ENCODE measurements at places on chromosomes 3 and 15.
A peak's percentile ranks its signal among the peaks of the same experiment; 100 is the strongest.

GRCh38 chr3:126438746-126439145 is 36.9 kb downstream of the ZXDC start:
- DNase-seq = no peak
- H3K27ac ChIP-seq = no peak overlapping the region
- H3K4me3 ChIP-seq = no peak overlapping the region
- H3K4me1 ChIP-seq = no peaks in the 10 kb centered on the region
- H3K27me3 ChIP-seq = no peaks in the 10 kb centered on the region
- H3K36me3 ChIP-seq = peaks cover 5% of the 10 kb centered on the region

DNA sequence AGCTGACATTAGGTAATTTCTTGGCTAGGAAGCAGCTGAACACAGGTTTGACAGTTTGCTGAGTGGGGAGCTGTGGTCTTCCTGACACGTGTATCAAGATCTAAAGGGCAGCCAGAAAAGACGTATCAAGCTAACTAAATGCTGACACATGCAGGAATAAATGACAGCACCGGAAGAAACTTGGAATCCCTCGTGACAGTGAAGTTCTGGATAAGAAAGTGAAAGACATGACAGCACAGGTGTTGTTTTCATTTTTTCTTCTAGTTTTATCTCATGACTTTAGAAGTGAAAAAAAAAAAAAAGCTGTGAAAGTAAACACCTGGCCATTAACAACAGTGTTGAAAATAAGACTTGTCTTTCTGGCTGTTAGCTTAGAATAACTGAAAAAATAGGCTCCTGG is 48.7 kb downstream of the FGF7 start:
- H3K4me1 ChIP-seq = peaks cover 5% of the 10 kb centered on the region
- no peak overlapping the region for H3K27ac ChIP-seq
- H3K4me3 ChIP-seq = peak overlapping the region; percentile 42
- DNase-seq = peak; percentile 7
- H3K27me3 ChIP-seq = peaks cover 10% of the 10 kb centered on the region
- no peaks in the 10 kb centered on the region for H3K36me3 ChIP-seq

- peaks cover 5% of the 10 kb centered on the region for H3K4me1 ChIP-seq
- DNase-seq = no peak
- no peaks in the 10 kb centered on the region for H3K36me3 ChIP-seq
- H3K27me3 ChIP-seq = peaks cover 32% of the 10 kb centered on the region
- no peak overlapping the region for H3K4me3 ChIP-seq
- no peak overlapping the region for H3K27ac ChIP-seq
Observed at GRCh38 chr15:73433873-73434272, 9.1 kb upstream of the REC114 start.

GRCh38 chr3:127915937-127916493 is 983 bp downstream of the KBTBD12 start:
- peaks cover 2% of the 10 kb centered on the region for H3K4me1 ChIP-seq
- H3K27me3 ChIP-seq = peaks cover 49% of the 10 kb centered on the region
- no peak overlapping the region for H3K27ac ChIP-seq
- no peaks in the 10 kb centered on the region for H3K36me3 ChIP-seq

- peaks cover 52% of the 10 kb centered on the region for H3K4me1 ChIP-seq
- H3K36me3 ChIP-seq = peaks cover 39% of the 10 kb centered on the region
- H3K4me3 ChIP-seq = peak overlapping the region; percentile 87
- no peak for DNase-seq
- no peaks in the 10 kb centered on the region for H3K27me3 ChIP-seq
- peak overlapping the region; percentile 92 for H3K27ac ChIP-seq
Observed at GRCh38 chr3:60081381-60082095, 1031.7 kb upstream of the CFAP20DC start.

DNA sequence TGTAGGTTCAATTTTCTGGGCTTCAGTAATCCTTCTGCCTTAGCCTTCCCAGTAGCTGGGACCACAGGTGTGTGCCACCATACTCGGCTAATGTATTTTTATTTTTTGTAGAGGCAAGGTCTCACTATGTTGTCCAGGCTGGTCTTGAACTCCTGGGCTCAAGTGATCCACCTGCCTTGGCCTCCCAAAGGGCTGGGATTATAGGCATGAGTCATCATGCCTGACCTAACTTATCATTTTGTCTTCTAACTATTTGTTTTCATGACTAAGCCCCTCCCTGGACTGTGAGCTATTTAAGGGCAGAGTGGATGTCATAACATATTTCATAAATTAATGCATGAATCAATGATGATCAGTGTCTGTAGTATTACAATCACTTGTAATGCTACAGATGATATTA is 56.1 kb upstream of the PIAS1 start:
- H3K27me3 ChIP-seq = peaks cover 12% of the 10 kb centered on the region
- H3K27ac ChIP-seq = no peak overlapping the region
- no peak for DNase-seq
- H3K36me3 ChIP-seq = no peaks in the 10 kb centered on the region

- H3K27me3 ChIP-seq = no peaks in the 10 kb centered on the region
- H3K36me3 ChIP-seq = no peaks in the 10 kb centered on the region
- DNase-seq = no peak
- H3K27ac ChIP-seq = no peak overlapping the region
- no peaks in the 10 kb centered on the region for H3K4me1 ChIP-seq
- no peak overlapping the region for H3K4me3 ChIP-seq
Observed at GRCh38 chr3:177827511-177828207, 630.4 kb upstream of the TBL1XR1 start.

DNA sequence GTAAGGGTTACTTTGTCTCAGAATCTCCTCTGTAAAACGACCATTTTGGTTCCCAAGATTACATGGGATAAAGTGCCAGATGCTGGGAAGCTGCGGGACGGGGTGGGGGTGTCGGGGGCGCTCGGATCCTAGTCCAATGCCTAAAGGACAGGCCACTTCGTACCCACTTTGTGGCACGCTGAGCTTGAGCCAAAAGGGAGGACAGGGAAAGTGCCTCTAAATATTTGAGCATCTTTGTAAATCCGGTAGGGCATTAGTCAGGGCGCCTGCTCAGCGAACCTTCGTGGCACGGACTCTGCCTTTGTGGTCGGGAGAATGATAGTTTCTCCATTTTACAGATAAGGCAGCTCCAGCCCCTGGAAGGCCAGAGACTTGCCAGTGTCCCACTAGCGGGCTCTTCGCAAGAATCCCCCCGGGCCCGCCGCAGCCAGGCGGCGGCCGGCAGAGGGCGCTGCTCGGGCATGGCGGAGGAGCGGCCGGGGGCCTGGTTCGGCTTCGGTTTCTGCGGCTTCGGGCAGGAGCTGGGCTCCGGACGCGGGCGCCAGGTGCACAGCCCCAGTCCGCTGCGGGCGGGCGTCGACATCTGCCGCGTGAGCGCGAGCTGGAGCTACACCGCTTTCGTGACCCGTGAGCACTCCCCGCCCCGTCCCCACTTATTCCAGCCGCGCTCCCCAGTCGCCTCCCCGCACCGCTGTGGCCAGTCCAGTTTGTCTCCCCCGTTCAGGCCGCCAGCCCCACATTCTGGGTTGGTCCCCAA is 1.8 kb downstream of the RCCD1 start:
- peak; percentile 35 for DNase-seq
- H3K4me1 ChIP-seq = peaks cover 8% of the 10 kb centered on the region

- H3K4me1 ChIP-seq = no peaks in the 10 kb centered on the region
- no peaks in the 10 kb centered on the region for H3K27me3 ChIP-seq
- peaks cover 65% of the 10 kb centered on the region for H3K36me3 ChIP-seq
- H3K4me3 ChIP-seq = no peak overlapping the region
- H3K27ac ChIP-seq = peak overlapping the region; percentile 15
Observed at GRCh38 chr15:85742186-85742821, 52.4 kb downstream of the KLHL25 start.

DNA sequence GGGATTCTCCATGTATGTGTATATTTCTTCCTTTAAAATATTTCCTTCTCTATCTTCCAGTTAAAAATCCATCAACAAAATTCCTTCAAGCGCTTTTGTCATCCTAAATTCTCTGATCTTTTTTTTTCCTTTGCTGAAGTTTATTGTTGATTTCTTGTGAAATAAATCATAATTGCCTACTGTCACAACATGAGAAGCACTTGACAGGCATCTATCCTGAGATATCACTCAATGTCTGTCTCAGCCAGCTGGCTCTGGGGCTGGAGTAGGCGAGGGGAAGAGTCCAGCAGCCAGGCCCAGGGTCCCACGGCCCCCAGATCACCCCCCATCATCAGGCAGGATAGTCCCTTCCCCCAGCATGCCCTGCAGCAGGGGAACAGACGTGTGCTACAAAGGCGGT is 109.0 kb upstream of the TLE3 start:
- DNase-seq = no peak
- no peaks in the 10 kb centered on the region for H3K36me3 ChIP-seq
- peaks cover 21% of the 10 kb centered on the region for H3K27me3 ChIP-seq
- H3K27ac ChIP-seq = no peak overlapping the region
- H3K4me3 ChIP-seq = no peak overlapping the region

DNA sequence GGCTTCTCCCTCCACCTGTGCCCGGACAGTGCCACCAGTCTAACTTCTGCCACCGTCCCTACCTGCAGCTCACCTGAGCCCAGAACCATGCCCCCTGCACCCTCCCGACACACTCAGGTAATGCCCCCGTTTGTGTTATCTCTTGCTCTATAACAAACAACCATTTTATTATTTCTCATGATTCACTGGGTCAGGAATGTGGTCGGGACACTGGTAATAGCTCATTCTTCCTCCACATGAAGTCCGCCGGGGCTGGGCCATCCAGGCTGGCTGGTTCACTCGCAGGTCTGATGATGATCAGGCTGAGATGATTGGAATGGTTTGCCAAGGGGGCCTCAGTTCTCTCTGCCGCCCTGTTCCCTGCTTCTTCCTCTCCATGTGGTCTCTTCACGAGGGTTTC is 20.3 kb upstream of the NR2E3 start:
- H3K27ac ChIP-seq = no peak overlapping the region
- H3K4me3 ChIP-seq = no peak overlapping the region
- DNase-seq = no peak

DNA sequence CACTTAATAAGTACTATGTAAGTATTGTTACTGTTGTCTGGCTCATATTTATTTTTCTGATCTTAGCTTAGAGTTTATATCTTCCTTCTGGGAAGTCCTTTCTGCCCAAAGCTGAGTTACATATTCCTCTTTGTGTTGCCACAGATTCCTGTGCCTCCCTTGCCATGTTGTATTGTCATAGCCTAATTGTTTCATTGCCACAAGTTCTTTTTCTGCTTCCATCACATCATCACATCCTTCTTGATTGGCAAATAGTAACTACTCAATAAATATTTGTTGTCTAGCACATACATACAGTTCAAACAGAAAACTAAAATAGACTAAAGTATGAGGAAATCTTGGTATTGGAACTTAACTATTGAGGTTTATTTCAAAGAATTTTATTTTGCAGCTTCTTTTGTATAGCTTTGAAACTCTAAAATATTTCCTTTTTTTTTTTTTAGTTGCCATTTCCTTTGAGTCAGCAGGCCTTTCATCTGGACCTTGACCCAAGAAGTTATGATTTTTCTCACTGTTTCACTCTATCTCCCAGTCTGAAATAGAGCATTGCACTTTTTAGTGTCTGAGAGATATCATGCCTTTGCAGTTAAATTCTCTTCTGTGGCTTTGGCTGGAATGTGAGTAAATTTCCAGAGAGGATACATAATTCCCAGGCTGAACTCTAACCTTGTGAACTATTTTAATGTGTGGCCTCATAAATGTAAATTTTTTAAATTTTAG is 98.2 kb downstream of the ZNF609 start:
- H3K36me3 ChIP-seq = peaks cover 22% of the 10 kb centered on the region
- H3K4me1 ChIP-seq = peaks cover 28% of the 10 kb centered on the region
- H3K27me3 ChIP-seq = no peaks in the 10 kb centered on the region
- no peak overlapping the region for H3K4me3 ChIP-seq
- DNase-seq = no peak
- H3K27ac ChIP-seq = peak overlapping the region; percentile 28

DNA sequence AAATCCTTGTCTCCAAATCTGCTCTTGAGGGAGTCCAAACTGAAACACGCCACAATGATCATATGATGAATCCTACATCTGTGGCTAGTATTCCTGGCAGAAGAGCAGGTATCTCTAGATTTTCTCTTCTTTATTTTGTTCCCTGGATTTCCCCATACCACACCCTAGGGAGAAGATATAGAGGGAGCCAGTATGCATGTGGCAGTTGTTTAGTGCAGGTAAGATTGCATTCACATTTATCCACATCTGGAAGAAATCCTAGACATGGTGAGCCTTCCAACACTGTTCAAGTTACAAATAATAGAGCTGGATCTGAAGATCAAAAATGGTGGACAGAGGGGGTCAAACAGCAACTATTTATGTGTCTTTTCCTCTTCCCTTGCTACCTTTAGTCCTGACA is 316.7 kb downstream of the ZNF385D start:
- no peaks in the 10 kb centered on the region for H3K4me1 ChIP-seq
- H3K27ac ChIP-seq = no peak overlapping the region
- H3K4me3 ChIP-seq = no peak overlapping the region
- no peaks in the 10 kb centered on the region for H3K36me3 ChIP-seq

DNA sequence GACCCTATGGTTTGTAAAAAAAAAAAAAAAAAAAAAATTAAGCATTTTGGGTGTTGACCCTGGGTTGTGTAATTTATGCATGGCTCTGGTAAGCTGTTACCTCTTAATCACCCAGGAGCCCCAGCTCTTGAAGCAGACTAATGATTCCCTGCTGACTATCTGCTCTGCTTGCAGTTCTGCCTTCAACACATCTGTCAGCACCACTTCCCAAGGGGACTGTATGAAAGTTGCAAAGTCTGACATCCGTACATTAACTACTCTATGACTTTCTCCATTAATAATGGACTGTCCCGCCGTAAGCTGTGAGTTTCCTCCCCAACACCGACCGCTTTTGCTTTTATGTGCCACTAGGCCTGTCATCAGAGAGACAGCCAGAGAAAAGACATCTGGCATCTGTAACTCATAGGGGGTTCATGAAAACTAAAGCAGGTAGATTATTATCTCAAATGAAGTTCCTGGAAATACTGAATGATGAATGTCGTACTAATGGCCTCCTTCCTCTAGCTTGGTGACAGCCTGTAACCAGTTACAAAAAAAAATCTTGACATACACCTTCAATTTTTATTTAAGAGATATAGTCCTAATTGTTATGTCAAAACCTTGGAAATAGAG is 271.5 kb downstream of the IL5RA start:
- no peaks in the 10 kb centered on the region for H3K4me1 ChIP-seq
- no peaks in the 10 kb centered on the region for H3K27me3 ChIP-seq
- H3K27ac ChIP-seq = no peak overlapping the region
- H3K36me3 ChIP-seq = no peaks in the 10 kb centered on the region
- no peak overlapping the region for H3K4me3 ChIP-seq

DNA sequence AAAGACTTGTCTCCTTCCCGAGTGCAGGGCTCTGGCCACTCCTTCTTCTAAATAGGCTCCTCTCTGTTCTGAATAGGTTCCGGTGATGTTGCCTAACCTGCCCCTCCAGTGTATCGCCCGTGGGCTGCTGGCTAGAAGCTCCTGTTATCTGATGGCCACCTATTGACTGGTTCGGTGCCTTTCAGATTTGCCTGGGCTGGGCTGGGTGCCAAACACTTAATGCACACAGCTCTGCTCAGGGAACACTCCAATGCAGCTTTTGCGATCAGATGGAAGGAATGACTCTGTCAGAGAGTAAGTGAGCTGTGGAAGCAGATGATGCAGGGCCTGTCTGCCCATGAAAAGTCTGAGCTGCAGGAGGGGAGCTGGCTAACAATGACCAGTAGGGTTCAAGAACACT is 112.9 kb downstream of the CORO2B start:
- no peak overlapping the region for H3K4me3 ChIP-seq
- H3K4me1 ChIP-seq = peaks cover 7% of the 10 kb centered on the region
- H3K27me3 ChIP-seq = peaks cover 11% of the 10 kb centered on the region
- DNase-seq = no peak
